ENCODE measurements at places on chromosomes 1 and 21. TPM values are rescaled to one million over a fixed set of nuclear protein-coding genes. Genes with fewer than 3 reads are reported as not detected.
A peak's percentile ranks its signal among the peaks of the same experiment; 100 is the strongest.

Gene LAD1
- total RNA-seq = 3.6 TPM

Gene OPTC
- total RNA-seq = not detected

Gene RHD
- total RNA-seq = not detected

Gene LCE1E
- total RNA-seq = not detected

Gene SH2D2A
- total RNA-seq = not detected

Gene TUT4
- total RNA-seq = 9.4 TPM

Gene HSD11B1
- total RNA-seq = not detected

Gene PAQR6
- not detected for total RNA-seq

- DNase-seq = peak; percentile 41
Observed at GRCh38 chr1:156692925-156693847, 12.2 kb downstream of the CRABP2 start.

- no peak for DNase-seq
Observed at GRCh38 chr1:25748531-25749205, 51.3 kb upstream of the SELENON start.

- DNase-seq = no peak
Observed at GRCh38 chr1:169261884-169262283, 105.7 kb downstream of the NME7 start.

GRCh38 chr1:152941037-152941711 lies 5.8 kb upstream of the SPRR5 start:
- no peak for DNase-seq

DNA sequence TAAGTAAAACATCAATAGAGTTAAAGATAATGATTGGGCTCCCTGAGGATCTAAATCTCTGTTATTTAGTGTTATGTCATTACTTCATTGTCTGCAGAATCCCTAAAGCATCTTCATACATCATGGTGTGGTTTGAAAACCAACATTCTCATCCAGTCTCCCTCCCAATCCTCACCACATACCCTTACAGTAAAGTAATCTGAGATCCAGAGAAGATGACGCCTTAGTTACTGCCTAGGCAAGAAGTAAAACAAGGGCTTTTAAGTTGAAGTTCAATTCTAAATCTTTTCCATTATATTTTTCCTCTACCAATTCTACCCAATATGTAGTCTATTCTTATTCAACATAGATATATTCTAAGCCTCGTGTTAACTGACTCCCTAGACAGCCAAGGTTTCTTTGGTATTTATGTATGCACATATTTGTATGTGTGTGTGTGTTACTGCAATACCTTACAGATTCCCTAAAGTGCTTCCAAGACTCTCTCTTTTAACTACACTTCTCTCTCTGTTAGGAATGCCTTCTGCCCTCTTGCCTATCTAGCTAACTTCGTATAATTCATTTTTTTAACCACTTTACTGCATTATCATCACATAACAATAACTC lies 17.3 kb downstream of the DPH5 start:
- DNase-seq = no peak

DNA sequence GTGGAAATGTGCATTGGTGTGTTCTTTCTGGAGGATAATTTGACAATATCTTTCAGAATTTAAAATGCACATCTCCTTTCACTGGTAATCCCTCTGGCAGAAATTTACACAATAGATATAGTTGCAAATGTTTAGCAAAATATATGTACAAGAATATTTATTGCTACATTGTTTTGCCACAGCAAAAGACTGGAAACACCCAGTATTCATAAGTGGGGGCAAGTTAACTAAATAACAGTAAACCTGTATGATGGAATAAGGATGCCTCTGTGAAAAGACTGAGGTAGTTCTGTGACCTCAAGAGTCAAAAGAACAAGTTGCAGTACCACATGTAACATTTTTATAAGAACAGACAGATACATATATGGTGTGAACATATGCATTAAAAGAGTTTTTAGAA lies 13.7 kb upstream of the TADA1 start:
- DNase-seq = no peak

GRCh38 chr1:50422946-50423669 lies at the start of gene DMRTA2:
TSS of gene DMRTA2 (minus strand) at chr1:50423443. CDS start at chr1:50421536, 1,907 bp downstream.
- no peak for DNase-seq

GRCh38 chr1:15525050-15526020 lies 1.3 kb upstream of the DNAJC16 start:
- DNase-seq = no peak

- DNase-seq = no peak
Observed at GRCh38 chr1:27529704-27530018, 39.7 kb upstream of the WASF2 start.

DNA sequence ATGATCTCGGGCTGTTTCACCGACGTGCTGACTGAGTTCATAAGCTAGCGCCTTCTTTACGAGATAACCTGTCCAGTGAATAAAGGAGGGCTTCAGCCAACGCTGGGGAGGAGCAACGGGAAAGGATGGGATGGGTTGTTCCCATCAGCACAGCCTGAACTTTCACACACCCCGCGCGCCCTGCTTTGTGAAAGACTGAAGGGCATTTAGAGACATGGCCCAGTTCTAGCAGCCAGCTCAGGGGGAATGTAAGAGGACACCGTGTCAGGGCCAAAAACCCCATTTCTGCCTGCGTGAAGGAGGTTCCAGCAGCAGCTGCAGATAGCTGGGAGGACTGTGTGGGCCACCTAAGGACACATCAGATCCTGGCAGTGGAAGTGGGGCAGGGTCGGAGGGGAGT lies 255.1 kb upstream of the RAB4A start:
- DNase-seq = no peak
